Naive thymus-derived CD4-positive, alpha-beta T cell (primary cell): ENCODE measurements at places on chromosomes 7 and 10.

- peak; percentile 46 for DNase-seq
Observed at GRCh38 chr10:46282842-46283574, 3.8 kb upstream of the ANTXRL start.

GRCh38 chr7:79312022-79312421 is 141.4 kb downstream of the MAGI2 start:
- DNase-seq: no peak

GRCh38 chr10:1327759-1328158 is 271.6 kb downstream of the WDR37 start:
- DNase-seq: no peak

GRCh38 chr10:3510741-3511140 is 274.3 kb downstream of the KLF6 start:
- DNase-seq: no peak

DNA sequence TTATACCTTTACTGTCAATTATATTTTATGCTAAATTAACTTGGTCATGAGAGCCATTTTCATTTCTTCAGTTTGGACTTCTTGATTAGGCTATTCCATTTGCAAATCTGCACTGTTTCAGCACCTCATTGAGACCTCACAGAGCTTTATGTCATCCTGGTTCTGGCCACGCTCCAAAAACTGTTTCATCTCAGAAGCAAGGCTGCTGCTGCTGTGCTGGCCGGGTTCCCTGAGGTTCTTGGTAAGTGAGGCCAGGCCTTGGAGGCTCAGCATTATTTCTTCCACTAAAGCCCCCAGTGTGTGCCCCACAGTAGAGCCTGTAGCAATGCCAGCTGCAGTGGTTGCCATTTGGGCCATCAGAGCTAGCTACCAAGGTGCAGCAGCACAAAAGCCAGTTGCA is 7.8 kb upstream of the ZNF485 start:
- DNase-seq: no peak

DNA sequence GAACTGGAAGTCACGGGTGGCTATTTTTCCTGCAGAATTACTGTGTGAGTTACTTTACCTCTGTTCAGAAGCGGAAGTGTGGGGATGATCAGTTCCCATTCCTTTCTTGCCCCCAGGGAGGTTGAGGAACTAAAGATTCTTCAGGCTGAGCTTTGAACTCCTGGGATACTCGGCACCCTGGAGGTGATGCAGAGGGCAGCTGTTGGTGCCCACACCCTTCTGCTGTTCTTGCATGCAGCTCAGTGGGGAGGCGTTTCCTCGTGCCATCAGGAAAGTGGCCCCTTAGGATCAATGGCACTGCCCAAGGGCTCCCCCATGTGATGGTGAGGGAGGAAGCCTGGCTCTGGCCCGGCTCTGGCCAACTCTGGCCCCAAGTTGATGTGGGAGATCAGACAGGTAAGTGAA is 44.7 kb upstream of the MXI1 start:
- DNase-seq: no peak

DNA sequence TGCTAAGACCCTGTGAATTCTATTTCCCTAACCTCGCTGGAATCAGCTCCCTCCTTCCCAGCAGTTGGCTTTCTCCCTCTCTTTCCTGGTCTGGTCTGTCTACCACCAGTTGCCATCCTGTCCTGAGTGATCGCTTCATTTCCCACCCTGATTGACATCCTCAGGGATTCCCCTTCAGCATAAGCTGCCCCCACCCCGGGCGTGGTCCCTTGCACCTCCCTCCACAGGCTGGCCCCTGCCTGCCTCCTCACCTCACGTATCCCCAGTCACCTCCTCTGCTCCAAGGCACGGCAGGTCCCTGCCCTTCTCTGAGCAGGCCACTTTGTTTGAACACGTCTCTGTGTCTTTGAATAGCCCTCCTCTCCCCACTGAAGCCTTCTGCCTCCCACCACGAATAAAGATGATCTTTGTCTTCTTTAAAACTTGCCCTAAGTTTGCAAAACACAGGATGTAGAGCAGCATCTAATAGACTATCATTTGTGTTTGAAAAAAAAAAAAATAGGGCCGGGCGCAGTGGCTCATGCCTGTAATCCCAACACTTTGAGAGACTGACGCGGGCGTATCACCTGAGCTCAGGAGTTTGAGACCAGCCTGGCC is 233.5 kb downstream of the CUX1 start:
- no peak for DNase-seq

DNA sequence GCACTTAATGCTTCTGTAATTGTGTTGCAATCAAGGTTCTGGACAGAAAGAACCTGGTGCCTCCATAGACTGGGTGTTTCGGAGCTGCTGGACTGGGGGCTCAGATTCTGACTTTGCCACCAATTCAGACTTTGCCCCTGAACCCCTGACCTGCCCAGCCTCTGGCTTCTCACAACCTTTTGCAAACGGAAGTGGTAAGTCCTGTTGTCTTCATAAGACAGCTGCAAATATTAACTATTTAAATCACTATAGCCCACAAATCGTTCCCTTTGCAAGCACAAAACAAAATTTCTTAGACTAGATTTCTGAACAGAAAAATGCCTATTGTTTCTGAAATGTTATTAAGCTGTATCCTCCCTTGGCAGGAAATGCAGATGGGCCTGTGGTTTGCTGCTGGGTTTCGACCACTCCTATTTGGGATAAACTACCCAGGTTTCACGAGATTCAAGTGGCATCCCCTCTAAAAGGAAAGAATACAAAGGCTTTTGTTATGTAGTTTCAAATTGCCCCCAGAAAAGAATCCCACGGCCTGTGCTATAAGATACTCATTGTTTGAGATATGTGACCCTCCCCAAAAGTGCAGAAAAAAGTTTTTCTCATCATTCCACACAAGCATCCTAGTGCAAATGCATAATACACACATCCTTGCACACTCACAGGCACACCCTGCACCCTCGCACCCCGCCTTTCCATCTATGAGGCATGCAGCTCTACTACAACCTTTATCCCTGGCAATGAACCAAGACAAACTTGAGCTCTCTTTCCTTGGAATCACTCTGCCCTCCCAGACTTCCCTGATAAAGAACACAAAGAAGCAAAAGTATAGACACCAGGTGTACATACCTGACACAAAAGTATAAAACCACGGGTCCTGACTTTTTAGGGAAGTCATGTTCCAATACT is 209.1 kb downstream of the PRPF18 start:
- no peak for DNase-seq

DNA sequence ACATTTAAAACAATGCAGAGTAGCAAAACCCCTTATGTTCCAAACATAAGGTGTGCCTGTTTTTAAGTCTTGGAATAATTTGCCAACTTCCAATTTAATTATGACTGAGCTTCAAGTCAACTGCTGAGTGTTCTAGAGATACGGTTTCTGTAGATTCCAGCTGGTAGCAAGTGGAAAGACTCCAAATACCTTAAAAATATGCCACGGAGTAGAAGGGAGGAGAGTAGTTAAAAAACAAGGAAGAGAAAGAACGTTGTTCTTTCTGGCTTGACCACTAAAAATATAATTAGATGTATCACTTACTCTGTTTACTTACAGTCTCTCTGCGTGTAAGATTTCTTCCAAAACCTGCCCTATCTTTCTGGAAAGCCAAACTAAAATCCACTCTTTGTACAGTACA is 24.5 kb upstream of the ABLIM1 start:
- no peak for DNase-seq

- DNase-seq: no peak
Observed at GRCh38 chr10:36872702-36873393, 252.6 kb upstream of the ANKRD30A start.

DNA sequence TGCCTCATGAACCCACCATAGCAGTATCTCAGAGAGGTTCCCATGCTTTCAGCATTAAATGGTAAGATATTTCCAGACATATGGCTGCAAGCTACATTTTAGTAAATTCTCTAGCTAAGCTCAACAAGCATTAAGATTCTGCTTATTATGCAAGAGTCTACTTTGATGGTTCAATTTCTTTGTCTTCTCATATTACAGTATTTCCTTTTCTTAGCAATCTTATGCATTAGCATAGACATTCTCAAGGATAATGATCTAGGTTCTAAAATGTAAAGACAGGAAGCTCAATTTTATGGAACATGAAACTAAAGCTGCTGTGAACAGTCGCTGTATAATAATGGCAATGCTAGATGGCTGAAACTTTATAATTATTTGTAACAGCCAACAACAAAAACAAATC is 39.2 kb downstream of the MEOX2 start:
- no peak for DNase-seq

- no peak for DNase-seq
Observed at GRCh38 chr7:102459221-102459844, 5.3 kb downstream of the ALKBH4 start.

GRCh38 chr7:33888166-33888565 is 17.2 kb upstream of the BMPER start:
- no peak for DNase-seq

DNA sequence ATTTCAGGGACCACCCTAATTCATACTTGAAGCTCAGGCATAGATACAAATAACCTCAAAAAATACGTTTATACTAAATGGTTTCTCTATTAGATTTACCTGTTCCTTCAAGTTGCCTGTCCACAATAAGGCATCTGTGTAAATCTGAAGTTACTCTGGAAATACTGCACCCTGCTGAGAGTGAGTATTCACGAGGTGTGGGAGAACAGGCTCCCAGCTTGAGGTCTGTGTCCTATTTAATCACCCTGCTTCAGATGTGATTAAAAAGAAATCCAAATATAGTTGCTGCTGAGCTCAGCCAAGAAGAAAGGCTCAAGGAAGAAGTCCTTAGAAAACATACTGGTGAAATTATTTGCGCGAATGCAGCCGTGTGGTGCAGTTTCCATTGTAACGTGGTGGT is 136.8 kb downstream of the KLF6 start:
- DNase-seq: no peak

- DNase-seq: no peak
Observed at GRCh38 chr10:14751921-14752320, 22.8 kb downstream of the FAM107B start.

DNA sequence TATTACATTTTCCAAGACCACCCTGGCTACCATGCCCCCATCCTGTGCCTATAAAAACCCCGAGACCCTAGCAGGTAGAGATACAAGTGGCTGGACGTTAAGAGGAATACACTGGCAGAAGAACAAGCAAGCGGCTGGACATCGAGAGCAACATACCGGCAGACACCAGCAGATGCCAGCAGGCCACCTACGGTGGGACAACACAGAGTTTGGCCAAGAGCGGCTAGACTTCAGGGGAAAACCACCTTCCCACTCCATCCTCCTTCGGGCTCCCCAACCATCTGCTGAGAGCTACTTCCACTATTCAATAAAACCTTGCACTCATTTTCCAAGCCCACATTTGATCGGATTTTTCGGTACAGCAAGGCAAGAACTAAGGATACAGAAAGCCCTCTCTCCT is 70.3 kb downstream of the ORC5 start:
- no peak for DNase-seq

DNA sequence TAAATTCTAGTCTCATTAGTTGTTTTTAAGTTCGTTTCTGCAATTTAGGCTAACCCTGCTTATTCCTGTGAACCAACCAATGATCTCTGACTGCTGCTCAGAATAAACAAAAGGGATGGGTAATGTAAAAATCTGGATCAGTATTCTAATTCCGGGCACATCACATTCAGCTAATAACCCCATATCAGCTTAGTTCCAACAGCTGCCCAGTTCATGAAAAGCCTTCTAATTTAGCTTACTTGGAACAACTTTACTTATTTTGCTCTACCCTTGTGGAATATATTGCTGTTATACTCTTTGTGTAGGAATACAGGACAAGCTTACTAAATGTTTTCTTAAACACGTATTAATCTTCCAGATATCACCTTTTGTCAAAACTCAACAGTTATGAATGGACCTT is 3.6 kb upstream of the CFAP43 start:
- no peak for DNase-seq

- no peak for DNase-seq
Observed at GRCh38 chr10:43689618-43689954, 40.9 kb upstream of the ZNF32 start.

DNA sequence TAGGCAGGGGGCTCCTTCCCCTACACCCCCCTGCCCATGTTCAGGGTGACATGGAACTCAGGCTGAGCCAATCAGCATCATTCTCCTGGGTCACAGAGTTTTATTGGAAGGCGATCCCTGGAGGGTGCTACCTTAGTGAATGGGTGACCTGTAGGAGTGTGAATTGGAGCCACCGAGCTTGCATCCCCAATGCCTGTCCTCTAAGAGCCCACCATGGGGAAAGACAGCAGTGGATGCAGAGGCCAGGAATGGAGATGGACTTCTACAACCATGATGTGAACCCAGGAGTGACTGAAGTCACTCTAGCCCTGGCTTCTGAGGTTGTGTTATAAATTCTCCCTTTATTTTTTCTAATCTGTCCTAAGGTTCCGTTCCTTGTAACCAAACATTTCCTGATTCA is 89.4 kb downstream of the CCDC71L start:
- no peak for DNase-seq

DNA sequence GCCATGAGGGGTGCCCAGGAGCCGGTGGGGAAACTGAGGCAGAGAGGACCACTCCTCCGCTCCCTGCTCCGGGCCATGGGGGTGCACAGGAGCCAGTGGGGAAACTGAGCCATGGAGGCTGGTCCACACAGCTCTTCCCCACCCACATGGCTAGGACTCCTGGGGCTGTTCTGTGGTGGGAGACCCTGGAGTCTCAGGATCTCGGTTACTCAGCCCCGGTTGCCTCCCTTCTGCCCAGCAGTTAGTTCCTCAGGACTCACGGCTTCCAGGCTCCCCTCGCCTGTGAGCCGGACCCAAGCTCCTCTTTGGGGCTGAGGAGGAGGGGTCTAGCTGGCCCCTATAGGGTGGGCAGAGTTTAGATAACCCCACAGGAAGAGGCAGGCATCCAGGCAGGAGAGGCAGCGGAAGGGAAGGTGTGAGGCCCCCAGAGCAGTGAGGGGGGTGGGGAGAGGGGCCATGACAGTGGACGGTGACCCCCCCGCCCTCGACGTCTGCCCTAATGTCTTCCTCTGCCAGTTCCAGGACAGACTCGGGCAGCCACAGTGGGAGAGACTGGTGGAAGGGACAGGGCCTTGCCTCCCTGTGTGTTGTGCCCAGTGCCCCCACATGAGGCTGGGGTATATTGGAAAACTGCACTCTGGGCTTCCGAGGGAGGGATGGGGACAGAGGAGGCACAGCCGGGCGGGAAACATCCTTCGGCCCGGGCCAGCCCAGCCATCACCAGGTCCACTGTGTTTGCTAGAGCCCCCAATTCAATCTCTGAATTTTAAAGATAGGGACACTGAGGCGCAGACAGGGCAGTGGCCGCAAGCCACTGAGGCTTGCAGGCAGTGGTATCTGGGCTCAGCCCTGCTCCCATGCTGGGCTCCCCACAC is 4.3 kb downstream of the ELFN1 start:
- no peak for DNase-seq

DNA sequence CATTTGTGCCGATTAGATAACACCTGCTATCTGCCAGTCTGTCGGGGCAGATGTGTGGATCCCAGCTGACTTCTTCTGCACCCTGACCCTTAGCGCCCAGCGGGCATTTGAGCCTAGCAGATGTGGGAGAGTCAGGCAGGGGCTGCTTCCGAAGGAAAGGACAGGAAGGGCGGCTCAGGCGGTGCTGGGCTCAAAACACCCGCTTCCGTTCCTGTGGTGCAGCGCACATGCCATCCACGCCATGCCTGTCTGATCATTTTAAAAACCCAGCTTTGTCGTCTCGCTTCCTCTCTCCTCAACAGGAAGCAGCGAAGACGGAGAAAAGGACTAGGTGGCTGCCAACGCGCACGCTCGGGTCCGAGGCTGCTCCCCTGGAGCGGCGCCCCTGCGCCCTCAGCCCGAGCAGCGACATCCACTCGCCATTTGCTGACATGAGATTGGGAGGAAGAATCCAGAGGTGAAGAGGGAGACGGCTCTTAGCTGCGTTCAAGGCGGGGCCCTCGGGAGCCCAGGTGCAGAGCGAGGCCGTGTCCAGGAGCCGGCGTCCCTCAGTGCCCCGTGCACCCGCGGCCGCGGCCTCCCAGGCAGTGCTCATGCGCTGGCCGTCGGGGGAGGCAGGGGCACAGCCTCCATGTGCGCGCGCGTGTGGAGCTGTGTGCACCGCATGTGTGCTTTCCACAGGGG is 5.9 kb upstream of the BHLHA15 start:
- no peak for DNase-seq
